Activated gamma-delta T cell treated with anti-CD3 and anti-CD28 coated beads, Interleukin-2, amount 50 U/mL, for 16 hours (primary cell): ENCODE measurements at places on chromosomes 5 and 9.

DNA sequence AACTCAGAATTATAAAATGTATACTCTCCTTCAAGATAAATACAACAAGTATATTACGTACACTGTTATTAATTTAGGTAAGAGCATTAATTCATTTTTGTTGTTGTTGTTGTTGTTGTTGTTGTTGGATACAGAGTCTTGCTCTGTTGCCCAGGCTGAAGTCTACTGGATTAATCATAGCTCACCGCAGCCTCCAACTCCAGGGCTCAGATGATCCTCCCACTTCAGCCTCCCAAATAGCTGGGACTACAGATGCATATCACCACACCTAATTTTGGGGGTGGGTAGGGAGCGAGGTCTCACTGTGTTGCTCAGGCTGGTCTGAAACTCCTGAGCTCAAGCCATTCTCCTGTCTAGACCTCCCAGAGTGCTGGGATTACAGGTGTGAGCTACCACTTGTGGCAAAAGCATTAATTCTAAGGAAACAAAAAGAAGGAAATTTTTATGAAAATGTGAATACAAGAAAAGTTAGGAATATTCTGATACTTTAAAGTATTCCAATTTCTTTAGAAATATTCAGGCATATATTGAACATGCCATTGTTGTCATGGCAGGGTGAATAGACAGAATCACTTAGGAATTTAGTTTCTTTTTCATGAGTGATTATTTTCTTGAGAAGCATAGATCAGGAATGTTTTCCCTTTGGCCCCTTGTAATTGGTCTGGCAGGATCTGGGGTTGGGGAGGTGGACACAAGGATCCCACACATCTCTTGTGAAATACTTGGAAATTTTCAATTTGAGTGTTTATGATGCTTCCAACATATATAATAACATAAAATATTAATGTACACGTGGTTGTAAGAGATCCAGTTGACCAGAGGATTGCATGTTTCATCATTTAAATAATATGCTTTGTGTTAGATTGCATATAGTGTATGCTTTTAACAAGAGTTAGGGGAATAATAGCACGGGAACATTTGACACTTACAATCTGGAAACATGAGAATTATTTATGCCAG, 263.6 kb downstream of the FANCC start:
- DNase-seq = no peak

DNA sequence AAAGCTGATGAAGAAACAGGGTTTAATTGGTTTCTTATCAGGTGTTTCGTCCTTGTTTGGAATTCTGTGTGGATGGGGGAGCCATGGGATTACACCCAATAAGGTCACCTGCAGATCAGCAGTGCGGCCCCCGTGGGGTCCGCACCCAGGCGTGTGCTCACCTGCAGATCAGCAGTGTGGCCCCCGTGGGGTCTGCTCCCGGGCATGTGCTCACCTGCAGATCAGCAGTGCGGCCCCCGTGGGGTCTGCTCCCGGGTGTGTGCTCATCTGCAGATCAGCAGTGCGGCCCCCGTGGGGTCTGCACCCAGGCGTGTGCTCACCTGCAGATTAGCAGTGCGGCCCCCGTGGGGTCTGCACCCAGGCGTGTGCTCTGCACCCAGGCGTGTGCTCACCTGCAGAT, 41.7 kb upstream of the CEP72 start:
- no peak for DNase-seq

- DNase-seq = no peak
Observed at GRCh38 chr5:177327539-177328522, 16.1 kb upstream of the MXD3 start.

DNA sequence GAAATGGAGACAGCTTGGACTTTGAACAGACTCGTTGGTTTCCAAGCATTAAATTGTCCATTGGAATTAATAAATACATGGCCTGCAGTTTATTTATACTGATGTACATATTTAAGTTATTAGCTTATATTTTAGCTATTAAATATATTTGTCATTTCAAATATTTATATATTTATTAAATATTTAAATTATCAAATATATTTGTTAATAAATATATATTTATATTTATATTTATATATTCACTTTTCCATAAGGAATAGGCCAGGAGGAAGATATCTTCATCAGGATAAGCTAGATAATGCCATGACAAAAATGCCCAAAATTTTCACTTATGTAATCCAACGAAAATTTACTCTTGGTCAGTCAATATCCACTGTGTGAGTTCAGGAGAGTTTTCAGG, 229.9 kb downstream of the ZNF608 start:
- no peak for DNase-seq

GRCh38 chr5:61313960-61314681, 17.9 kb upstream of the ZSWIM6 start:
- DNase-seq = no peak

- DNase-seq = no peak
Observed at GRCh38 chr5:100860407-100860806, 42.7 kb downstream of the ST8SIA4 start.

DNA sequence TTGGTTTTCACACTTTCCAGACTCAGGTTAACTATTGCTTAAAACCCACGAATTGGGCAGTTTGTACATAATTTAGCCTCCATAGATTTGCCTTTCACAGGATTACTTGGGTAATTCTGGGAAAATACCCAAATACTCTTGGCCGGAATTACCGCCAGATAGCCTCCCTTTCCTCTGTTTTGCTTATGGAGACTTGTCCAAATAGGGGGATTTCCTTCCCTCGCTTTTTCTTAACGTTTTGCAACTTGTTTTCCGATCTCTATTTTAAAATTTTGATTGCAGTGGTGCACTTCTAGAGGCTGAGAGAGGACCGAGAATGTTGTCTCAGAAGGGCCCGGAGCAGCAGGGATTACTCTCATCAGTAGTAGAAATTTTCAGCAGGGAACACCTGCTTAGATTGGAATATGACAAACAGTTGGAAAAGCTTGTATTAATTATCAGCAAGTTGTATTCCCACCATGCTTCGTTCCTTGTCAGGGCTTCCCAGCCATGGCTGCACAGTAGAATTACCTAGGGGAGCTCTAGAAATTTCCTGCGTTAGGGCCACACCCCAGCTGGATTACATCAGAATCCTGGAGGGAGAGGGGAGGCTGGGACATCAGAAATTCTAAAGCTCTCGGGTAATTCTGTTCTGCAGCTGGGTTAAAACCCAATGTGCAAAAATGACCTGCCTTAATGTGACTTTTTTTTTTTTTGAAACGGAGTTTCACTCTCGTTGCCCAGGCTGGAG, 329.1 kb downstream of the SH3GL2 start:
- DNase-seq = no peak

GRCh38 chr9:107684224-107684623, 194.7 kb upstream of the KLF4 start:
- DNase-seq = no peak

- no peak for DNase-seq
Observed at GRCh38 chr5:8456846-8457186, 587.9 kb downstream of the MTRR start.

DNA sequence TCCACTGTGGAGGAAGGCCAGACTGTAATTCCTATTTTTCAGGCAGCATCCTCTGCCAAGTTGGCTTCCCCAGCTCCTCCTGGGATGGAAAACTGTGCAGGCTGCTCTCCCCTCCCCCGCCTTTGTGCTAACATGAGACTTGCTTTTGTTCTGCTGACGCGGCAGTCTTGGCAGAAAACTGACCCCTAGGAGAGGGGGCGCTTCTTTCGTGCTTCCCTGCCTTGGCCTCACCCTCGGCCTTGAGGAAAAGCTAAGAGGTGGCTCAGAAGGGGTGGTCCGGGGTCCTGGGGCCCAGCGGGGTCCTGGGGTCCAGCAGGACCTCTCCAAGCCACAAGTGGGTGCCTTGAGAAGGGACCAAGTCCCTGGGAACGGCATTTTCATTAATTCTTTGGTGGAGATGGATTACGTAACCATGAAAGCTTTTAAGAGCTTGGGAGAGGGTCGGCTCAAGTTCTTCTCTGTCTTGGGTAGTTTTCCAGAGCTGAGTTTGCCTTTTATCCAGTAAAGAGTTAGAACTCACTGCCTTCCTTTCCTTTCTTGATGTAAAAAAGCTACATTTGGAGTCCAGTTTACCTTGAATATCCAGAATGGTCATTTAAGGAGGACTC, 51.0 kb downstream of the SH3PXD2B start:
- no peak for DNase-seq

GRCh38 chr5:90153031-90153430, 256.5 kb downstream of the CETN3 start:
- DNase-seq = no peak

DNA sequence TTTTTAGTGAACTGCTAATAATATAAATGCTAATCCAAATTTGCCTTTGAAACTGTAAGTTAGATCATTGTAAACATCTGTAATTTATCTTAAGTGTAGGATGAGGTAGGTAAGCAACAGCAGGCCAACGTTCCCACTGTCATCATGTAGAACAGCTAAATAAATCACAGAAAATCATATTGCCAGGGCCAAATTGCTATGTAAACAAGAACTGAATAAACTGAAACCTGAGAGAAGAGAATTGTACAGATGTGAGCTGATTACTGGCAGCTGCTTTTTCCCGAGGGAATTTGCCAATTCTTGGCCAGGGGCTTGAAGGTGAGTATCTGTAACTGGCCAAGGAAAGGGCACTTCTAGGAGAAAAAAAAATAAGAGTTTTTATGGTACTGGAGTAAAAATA, 97.6 kb downstream of the CDH10 start:
- no peak for DNase-seq

GRCh38 chr5:43774881-43775399, 172.0 kb downstream of the NNT start:
- no peak for DNase-seq

- DNase-seq = no peak
Observed at GRCh38 chr5:88805151-88805784, 77.7 kb downstream of the MEF2C start.

DNA sequence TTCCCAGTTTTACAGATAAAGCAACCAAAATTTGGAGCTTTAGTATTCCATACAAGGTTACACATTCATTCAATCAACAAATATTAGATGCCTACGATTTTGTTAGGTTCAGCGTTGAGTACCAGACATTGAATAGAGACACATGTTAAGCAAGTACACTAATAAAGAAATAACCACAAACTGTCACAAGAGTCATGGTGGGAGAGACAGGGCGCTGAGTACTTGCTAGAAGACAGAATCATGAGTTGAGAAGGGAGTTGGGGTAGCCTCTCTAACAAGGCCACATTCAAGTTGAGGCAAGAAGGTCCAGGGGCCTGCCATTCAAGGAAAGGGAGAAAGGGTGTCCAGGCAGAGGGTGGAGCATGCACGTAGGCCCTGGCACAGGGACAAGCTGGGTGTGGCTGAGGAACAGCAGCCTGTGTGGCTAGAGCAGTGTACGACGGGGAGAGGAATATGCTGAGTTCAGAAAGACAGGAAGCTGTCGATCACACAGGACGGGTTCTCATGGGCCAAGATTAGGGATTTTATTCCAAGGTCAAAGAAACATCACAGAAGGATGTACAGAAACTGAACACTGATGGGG, 17.0 kb downstream of the CDK5RAP2 start:
- no peak for DNase-seq

GRCh38 chr5:106454651-106455415, 1215.9 kb downstream of the EFNA5 start:
- DNase-seq = no peak

DNA sequence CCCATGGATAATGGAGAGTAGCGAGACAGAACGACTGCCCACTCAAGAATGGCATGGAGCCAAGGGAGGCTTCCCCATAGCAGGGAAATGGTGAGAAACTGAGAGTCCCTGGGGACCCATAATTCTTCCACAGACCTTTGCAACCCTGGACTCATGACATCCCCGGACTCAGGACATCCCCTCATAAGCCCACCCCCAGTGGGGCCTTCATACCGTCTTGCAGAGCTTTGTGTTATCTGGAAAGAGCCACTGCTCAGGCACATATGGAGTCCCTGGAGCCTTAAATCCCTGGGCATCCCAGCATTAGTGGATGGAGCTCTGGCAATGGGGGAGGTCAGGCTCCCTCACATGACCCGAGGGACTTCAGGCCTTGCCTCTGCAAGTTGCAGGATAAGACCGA, 865.4 kb upstream of the ARRDC3 start:
- DNase-seq = no peak

DNA sequence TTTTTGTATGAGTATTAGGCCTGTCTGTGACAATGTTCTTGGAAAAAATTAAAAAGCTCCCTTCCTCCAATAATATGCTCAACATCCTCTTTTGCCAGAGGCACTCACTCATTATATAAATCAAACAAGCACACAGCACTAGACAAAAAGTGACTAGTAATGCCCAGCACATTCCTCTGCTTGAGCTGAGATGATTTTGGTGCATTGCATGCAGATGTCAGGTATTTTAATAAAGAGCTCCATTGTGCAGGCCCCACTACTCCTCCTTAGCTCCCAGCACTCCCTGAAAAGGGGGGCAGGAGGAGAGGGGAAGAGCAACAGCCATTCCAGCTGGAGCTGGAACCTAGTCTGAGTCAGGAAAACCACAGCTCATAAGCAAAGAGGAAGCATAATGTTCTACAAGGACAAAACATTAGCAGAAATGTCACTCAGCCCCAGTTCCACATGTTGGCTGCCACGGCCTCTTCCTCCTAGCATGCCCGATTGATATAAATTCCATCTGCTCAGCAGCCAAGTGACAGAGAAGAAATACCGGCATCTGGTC, 348.5 kb downstream of the BNC2 start:
- DNase-seq = no peak

GRCh38 chr9:129665389-129665775, at the start of gene PRRX2:
Gene PRRX2, plus strand, starts transcription at chr9:129665647. Its CDS starts 221 bp downstream, at chr9:129665868.
- peak; percentile 15 for DNase-seq
